ENCODE measurements at places on chromosomes 5 and 9.
A peak's percentile ranks its signal among the peaks of the same experiment; 100 is the strongest.

GRCh38 chr9:128251732-128252100 is 24.1 kb downstream of the GOLGA2 start:
- DNase-seq, result no peak

- peak; percentile 82 for DNase-seq
These were observed 111.9 kb downstream of the ROR2 start for GRCh38 chr9:91837981-91838731.

DNA sequence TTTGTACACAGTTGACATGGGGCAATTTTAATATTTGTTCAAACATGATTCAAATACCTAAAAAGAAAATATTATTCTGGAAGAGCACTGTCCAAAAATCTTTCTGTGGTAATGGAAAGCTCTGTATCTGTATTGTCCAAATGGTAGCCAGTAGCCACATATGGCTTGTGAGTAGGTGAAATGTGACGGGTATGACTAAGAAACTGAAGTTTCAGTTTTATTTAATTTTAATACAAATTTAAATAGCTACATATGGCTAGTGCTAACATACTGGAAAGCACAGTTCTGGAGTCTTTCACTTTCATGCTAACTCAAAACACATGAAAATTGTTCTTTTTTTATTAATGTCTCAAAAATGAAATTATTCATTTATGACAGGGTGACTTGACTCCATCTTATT is 132.6 kb downstream of the PLK2 start:
- DNase-seq, result no peak

GRCh38 chr9:90807006-90807405 is 5.4 kb downstream of the SYK start:
- no peak for DNase-seq

DNA sequence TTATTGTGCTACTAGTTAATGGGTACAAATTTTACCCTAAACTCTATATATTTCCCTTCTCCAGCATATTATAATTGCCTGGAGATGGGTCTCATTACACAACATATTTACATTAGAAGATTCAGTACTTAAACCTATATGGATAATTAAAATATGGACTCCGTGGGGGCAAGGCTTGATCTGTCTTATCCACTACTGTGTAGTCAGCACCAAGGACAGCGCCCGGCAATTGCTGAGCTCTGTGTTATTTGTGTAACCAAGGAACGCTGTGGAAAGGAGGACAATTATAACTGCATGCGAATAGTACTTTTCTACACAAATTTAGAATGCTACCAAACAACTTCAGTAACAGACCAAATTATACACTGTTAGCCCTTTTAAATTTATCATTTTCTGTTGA is 77.7 kb downstream of the DNAH5 start:
- DNase-seq, result no peak

- DNase-seq, result no peak
These were observed 344.3 kb upstream of the CLINT1 start for GRCh38 chr5:158203261-158203660.

DNA sequence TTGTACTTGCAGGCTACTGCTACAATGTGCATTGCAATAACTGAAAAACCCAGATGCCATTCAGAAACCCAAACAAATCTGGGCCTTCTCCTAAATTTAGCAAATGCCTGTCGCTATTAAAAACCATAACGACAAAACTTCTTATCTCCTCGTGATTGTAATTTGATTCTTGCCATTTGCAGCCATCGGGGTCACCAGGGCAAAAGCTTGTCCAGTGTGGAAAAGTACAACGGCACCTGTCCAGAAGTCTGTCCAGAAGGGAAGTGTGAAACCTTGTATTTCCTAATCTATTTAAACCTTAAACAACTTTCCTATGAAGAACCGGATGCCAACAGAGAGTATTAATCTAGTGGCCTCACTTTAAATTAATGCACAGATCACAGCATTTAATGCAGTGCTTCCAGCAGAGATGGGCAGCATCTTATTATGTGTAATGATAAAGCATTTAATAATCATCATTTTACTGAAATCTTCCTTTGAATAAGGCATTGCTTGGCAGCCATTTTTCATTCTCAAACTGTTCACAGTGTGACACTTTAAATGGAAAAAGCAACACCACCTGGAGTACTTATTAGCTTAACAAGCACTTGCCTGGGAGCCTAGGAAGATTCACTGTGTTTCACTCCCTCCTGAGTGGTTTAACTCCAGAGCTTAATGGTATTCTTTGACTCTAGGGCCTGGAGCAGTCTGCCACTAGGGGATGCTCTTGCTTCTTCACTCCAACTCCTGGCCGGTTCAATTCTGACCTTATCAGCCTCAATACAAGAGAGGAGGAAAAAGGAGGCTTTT is 4.9 kb upstream of the C7 start:
- DNase-seq, result peak; percentile 55

- no peak for DNase-seq
These were observed 8.0 kb downstream of the PITX1 start for GRCh38 chr5:135025730-135026644.

DNA sequence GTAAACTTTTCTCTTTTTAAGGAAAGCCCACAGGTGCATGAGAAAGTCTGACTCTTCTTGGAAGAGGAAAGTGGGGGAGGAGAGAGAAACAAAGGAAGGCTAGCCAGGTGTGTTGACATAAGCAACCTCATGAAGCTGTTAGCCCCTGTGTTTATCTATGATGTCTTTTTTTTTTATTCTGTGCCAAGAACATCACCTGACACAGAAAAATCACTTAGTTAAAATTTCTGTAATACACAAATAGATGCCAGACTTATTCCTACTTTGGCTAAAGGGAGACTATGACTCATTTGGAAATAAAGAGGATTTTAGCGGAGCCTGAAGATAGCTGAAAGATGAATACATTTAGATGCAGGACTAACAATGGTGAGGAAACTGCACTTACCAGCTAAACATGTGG is 58.3 kb downstream of the BAAT start:
- DNase-seq, result peak; percentile 53
